ENCODE measurements at places on chromosomes 6 and 20.

DNA sequence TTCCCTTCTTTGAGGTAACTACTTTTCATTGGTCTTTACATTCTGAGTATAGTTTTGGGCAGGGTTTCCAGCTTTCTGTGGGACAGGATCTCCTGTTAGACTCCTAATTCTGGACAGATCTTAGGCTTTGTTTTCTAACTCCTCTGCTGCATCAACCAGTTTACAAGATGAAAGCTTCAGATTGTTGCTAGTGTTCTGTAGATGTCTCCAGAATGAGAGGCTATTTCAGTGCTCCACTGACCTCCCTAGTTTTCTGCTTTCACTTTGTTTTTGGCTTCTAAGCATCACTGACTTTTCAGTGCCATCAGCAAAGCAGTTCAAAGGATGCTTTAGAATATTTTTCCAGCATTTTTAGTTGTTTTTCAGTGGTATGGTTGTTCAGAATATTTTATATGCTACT lies 101.4 kb downstream of the LIN28B start:
- DNase-seq: no peak

DNA sequence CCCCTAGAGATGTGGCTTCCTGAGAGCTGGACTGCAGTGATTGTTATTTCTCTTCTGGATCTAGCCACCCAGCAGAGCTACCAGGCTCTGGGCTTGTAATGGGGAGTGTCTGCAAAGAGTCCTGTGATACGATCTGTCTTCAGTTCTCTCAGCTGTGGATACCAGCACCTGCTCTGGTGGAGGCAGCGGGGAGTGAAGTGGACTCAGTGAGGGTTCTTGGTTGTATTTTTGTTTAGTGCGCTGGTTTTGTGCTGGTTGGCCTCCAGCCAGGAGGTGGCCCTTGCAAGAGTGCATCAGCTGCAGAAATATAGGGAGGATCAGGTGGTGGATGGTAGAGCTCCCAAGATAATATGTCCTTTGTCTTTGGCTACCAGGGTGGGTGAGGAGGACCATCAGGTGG lies 33.7 kb downstream of the PAX1 start:
- DNase-seq: no peak

DNA sequence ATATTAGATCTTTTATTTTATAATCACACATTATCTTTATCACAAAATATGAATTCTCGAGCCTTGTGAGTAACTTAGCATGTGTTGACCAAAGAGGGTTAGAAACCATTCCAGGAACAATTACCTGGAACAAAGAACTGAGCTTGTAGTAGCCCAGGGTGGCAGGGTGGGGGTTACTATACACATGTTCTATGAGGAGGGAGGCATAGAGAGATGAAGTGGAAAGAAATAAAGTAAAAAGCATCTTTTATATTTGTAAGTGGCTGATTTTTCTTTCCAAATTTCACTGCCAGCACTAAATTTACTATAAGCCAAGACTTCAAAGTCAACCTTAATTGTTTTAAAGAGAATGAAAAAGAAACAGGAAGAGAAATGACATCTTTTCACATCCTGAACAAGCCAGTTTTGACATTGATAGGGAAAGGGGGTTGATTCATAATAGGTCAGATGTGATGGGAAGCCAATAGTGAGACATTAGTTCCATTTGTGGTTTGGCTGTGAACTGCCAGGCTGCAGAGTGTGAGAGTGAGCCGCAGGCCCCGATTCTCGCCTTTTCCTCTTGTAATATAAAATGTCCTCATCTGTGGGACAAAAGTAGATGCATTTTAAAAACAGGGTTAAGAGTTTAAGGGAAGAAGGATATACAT lies 52.7 kb upstream of the MYB start:
- no peak for DNase-seq

DNA sequence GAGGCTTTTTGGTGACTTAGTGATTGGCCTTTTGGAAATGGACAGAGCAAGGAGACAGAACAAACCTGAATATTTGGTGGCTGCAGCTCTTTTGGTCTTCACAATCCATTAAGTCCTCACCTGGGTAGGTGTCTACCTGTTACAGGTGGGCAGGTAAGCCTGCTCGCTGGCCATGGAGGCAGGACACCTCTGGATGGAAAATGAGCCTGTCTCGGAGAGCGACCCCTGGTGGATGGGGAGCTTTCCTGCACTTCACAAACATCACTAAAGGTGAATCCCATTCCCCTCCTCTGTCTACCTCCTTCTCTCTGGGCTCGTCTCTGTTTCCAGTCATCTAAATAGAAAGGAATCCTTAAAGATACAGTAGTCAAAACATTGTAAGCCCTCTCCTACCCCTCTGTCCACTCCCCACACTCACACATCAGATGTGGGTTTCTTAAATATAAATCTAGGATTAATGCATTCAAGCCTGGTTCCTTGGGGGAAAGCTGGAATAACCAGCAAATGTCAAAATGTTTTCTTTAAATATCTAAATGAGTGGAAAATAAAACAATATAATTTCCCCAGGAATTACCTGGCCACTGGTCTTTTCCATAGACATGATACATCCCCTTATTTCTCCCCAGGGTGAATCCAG lies 304.9 kb downstream of the CDH26 start:
- DNase-seq: no peak
